Activated CD4-positive, alpha-beta T cell treated with anti-CD3 and anti-CD28 coated beads, Interleukin-2, amount 50 U/mL, for 16 hours (primary cell): ENCODE measurements at places on chromosomes 12 and 14.

DNA sequence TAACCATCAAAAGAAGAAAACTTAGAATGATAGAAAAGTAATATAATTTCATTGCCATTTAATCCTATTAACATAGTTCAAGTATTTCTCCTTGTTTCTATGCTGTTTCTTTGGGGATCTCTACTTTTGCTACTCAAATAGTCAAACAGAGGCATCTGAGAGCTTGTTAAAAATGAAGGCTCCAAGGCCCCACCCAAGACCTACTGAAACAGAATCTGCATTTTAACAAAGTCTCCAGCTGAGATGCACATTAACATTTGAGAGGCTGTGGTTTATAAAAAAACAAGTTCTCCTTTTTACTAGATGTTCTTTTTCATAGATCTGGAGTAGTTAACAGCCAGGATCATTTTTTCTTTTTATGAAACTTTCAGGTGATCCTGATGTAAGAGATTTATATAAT is 31.8 kb downstream of the PPFIA2 start:
- no peak for DNase-seq

DNA sequence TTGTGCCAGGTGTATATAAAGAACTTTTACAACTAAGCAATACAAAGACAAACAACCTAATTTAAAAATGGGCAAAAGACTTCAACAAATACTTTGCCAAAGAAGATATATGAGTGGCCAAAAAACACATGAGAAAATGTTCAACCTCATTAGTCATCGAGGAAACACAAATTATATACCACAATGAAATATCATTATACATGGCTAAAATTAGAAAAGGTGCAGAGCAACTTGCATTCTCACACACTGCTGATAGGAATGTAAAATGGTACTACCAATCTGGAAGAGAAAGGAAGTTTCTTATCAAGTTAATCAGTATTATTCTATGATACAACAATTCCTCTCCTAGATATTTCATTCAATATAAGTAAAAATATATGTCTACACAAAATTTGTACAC is 131.6 kb upstream of the FRMD6 start:
- DNase-seq = no peak

DNA sequence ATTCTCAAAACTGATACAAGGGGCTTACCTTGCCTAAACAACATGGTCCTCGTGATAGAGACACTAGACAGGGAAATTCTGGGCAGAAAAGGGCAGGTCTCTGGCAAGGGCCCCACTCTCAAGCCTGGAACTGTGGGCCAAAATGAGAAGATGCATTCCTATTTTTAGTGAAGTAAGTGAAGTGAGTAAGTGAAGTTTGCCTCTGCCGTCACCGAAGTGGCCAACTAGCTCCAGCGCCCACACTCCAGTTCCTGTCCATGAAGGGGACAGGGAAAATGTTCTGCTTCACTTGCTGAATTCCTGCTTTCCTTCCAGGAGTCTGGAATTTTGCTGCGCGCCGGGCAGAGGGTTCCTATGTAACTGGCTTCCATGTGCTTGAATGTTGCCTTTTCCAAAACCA is 1035.6 kb upstream of the TMEM132C start:
- no peak for DNase-seq

DNA sequence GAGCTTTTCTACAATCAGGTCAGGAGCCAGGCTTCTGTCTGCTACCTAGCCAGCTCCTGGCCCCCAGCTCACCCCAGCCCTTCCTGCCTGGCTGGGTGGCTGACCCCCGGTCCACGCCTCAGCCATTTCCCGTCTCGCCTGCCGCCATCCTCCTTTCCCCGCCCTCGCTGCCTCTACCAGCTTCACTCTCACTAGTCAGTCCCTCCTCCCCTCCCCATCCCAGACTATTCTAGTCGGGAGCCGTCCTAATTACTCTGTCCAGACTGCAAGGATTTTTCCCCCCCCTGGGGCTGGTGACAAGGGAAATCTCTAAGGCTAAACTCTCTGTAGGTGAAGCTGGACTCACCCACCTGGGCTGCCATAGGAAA is 825 bp downstream of the DHH start:
- DNase-seq = no peak

- no peak for DNase-seq
Observed at GRCh38 chr14:102878970-102879460, 43.4 kb upstream of the AMN start.

DNA sequence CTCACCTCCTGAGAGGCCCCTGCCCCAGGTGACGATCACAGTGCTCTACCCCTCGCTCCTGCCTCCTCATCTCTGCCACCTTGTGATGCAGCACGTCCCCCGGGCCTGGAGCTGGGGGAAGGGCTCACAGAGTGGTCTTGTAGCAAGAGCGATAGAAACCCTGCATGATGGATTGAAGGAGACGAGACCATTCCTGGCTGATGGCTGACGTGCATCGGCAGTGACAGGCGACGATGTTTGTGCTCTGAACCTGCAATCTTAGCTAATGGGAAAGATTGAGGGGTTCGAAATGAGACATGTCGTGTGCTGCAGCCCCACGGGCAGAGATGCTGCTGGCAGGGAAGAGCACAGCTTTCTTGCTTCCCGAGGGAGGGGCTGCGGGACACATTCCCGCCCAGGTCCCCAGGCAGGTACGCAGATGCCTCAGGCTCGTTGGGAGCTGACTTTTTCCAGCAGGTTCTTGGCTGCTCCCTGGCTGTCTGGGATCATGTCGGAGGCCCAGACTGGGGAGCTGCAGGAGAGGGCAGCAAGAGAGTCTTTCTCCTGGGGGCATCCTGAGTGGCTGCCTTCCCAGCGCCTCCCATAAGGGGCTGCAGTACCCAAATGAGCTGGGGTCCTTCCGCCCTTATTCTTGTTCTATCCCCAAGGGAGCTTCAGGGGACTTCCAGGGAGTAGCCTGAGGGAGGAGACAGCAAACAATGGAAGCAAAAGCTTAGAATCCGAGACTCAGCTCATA is 38.7 kb upstream of the GPATCH2L start:
- DNase-seq = no peak

- DNase-seq = no peak
Observed at GRCh38 chr14:33232031-33232430, 293.4 kb downstream of the NPAS3 start.

DNA sequence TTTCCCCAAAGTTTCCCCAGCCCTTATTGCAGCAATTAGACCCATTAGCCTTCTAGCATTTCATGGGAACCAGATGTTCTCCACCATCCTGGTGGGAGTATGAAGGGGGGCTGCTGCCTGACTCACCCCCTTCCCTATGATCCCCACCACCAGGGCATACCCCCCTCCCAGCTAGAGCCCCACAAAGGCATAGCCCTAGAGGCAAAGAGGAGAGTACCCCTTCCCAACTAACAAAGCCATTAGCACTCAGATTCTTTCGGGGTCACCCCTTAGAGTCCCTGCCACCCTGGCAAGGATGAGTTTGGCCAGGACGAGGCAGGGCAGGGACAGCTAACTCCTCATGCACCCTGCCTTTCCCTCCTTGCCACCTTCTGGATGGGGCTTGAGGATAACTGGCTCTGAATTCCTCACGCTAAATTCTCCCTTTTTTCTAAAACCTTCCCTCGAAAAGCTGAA is 9.2 kb downstream of the RARG start:
- DNase-seq = no peak

DNA sequence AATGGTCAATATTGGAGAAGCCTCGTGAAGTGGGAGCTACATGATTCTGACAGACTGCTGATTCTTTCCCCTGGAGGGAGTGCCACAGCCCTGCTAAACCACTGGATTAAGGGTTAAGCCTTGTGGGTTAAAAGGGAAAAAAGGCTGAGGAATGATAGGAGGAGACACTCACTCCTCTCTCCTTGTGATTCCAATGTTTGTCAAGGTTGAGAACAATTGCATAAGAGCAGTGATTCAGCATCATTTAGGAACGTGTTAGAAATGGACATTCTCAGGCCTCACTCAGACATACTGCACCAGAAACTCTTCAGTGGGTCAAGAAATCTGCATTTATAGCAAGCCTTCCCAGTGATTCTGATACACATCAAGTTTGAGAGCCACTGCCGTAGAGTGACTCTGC is 87.8 kb upstream of the GZMB start:
- no peak for DNase-seq

- no peak for DNase-seq
Observed at GRCh38 chr12:117900561-117900960, 68.2 kb downstream of the KSR2 start.

- DNase-seq = no peak
Observed at GRCh38 chr14:21038441-21039422, 3.4 kb upstream of the RNASE7 start.

DNA sequence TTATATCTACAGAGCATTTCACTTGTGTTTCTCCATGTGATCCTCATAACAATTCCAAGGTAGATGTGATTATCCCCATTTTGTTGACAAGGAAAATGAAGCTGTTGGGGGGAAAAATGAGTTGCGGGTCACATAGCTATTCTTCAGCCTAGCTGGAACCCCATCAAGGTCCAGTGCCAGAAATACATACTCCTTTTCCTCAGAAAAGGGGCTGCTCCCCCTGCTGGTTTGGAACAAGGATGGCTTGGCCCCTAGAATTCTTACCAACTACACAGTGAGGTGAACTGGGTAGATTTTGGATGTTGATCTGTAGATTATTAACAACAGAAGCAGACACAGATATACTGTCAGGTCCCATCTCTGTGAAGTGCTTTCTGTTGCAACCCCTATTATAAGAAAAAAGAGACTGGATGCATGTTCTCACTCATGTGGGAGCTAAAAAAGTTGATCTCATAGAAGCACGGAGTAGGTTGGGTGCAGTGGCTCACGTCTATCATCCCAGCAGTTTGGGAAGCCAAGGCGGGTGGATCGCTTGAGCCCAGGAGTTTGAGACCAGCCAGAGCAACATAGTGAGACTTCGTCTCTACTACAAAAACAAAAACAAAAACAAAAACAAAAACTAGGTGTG is 8.9 kb downstream of the IKZF4 start:
- DNase-seq = peak; percentile 55

- DNase-seq = no peak
Observed at GRCh38 chr12:102484017-102484416, 3.7 kb upstream of the IGF1 start.

- DNase-seq = no peak
Observed at GRCh38 chr14:104202259-104203070, 64.1 kb downstream of the KIF26A start.

DNA sequence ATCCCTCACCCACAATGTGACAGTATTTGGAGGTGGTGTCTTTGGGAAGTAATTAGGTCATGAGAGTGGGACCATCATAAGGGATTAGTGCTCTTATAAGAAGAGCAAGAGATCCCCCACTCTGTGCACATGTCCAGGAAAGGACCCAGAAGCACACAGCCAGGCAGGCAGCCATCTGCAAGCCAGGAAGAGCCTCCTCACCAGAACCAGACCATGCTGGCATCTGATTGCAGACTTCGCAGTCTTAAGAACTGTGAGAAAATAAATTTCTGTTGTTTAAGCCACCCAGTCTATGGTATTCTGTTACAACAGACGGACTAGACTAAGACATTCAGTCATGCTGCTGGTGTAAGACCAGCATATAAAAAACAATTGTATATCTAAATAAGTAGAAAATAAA is 69.8 kb downstream of the EFCAB11 start:
- DNase-seq = no peak

- DNase-seq = no peak
Observed at GRCh38 chr14:56243110-56243509, 124.9 kb downstream of the PELI2 start.

DNA sequence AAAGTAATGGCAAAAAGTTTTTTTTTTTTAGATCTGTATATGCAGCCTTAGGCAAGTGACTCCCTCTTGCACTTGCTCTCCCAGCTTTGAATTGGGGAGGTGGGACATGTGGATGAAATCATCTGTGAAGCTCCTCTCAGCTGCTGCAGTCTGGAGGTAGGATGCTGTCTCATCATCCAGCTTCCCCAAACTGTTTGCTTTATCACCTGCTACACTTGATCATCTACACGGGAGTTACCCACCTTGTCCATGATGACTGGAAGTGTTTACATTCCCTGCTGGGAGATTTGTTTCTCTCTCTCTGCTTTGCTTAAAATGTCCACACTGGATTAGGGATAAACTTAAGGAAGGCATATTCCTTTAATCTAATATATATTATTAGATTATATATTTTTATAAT is 8.5 kb upstream of the FGF23 start:
- no peak for DNase-seq

GRCh38 chr14:26974965-26975364 is 377.1 kb upstream of the NOVA1 start:
- no peak for DNase-seq

DNA sequence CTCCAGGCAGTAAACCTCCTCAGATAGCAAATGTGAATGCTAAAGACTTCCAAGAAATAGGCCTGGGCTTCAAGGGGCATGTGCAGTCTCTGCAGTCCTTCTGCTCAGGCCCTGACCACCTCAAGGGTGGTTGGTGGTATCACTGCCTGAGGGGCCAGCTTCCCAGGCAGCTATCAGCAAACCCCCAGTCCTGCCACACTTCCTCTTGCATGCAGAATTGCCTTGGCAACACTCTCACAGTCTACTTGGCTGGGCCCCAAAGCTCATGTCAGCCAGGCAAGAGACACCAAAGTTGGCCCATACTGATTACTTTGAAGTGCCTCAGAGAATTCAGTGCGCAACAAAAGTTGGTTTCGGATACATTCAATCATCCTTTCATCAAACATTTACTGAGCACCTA is 3.5 kb upstream of the ASB8 start:
- no peak for DNase-seq

- DNase-seq = no peak
Observed at GRCh38 chr14:96078625-96079016, 39.5 kb downstream of the C14orf132 start.

GRCh38 chr14:76638841-76639240 is 122.4 kb upstream of the VASH1 start:
- DNase-seq = no peak

DNA sequence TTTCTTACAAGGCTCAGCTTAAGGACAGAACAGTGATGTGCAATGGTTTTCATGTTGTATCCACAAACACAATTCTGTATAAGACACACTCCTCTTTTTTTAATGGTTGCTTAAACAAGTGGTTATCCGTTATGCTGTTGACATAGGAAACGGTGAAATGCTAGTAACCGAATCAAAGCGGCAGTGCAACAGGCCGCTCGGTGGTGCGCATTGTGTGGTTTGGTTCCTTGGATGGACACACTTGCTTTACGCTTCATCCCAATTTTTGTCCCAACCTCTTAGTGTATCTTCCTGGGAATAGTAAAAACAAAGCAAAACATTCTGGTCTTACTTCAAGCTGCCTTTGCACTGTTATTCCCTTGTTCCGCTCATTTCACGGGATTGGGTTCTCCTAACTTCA is 650 bp upstream of the PTGER2 start:
- no peak for DNase-seq

DNA sequence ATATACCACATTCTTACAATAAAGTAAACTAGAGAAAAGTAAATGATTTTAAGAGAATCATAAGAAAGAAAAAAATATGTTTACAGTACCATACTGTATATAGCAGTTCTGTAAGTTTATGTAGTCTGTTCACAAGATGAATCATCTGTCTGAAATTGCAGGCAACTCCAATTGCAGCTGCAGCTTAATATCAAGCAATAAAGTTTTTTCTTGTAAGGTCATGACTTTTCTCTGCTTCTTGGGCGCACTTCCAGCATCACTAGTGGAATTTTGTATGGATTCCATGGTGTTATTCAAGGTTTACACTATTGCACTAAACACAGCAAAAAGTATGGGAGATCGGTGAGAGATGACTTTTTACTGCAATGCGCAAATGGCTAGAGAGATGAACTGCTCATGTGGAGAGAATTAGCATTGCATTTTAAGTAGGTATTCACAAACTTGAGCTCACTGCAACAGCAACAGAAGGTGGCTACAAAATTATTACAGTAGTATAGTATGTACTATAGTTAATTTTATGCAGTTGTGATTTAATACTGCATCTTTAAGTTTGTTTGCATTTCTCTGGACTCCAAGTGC is 445.4 kb upstream of the OR4E1 start:
- no peak for DNase-seq

GRCh38 chr12:130589540-130590317 is 126.4 kb downstream of the RIMBP2 start:
- no peak for DNase-seq
